NK-92 treated with Interleukin-12 subunit alpha and Interleukin-12 subunit beta, amount 100 ng/mL, for 24 hours (cell line): ENCODE measurements at places on chromosomes 5 and 9.

- no peak for DNase-seq
These were observed 140.3 kb upstream of the FER start for GRCh38 chr5:108607421-108607820.

DNA sequence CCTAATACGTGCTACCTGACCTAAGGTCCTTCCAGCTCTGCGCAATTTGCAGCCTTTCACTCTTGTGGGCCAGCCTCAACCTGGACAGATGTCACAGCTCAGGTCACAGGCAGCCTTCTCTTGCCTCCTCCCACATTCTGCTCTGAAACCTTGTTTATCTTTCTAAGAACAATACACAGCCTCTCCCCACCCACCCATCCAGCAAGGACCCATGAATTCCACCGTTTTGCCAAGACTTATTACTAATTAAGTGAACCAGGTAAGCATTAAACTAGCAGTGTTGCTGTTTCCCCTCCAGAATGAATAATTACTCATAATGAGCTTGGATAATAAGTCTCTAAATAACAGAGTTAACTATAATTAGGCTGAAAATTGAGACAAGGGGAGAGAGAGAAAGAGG lies 11.0 kb downstream of the FABP6 start:
- DNase-seq: no peak

DNA sequence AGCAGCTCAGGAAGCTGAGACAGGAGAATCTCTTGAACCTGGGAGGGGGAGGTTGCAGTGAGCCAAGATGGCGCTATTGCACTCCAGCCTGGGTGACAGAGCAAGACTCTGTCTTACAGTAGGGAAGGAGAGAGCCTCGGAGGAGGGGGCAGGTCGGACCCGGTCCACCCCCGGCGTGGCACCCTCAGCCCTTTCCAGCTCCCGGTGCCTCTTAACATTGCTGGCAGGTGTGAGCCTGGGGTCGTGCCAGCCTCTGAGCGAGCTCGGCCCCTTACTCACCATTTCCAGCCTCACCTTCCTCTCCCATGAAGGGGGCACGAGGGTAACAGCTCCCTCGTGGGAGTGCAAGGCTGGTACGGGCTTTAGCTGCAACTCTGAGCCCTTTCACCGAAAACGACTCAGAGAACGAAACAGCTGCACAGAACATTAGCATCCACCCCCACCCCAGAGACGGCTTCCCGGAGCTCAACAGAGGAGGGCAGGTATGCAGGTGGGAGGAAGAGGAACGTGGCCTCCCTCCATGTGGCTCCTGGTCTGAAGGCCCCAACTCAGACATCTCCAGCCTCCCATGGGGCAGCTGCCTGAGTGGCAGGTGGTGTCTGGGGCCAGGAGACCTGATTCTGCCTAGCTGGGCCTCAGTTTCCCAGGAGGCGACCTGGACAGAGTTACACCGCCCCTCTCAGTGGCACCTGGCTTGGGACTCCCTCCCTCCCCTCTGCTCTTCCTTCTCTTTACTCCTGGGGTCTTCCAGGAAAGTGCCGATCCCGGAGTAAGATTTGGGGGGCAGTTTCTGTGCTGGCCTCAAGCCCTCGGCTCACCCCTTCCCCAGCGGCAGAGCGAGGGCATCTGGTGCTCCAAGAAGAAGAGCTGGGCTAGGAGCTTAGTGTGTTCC lies 28.5 kb upstream of the ABO start:
- no peak for DNase-seq

GRCh38 chr5:152140347-152140746 lies 215.7 kb upstream of the GLRA1 start:
- DNase-seq: no peak

DNA sequence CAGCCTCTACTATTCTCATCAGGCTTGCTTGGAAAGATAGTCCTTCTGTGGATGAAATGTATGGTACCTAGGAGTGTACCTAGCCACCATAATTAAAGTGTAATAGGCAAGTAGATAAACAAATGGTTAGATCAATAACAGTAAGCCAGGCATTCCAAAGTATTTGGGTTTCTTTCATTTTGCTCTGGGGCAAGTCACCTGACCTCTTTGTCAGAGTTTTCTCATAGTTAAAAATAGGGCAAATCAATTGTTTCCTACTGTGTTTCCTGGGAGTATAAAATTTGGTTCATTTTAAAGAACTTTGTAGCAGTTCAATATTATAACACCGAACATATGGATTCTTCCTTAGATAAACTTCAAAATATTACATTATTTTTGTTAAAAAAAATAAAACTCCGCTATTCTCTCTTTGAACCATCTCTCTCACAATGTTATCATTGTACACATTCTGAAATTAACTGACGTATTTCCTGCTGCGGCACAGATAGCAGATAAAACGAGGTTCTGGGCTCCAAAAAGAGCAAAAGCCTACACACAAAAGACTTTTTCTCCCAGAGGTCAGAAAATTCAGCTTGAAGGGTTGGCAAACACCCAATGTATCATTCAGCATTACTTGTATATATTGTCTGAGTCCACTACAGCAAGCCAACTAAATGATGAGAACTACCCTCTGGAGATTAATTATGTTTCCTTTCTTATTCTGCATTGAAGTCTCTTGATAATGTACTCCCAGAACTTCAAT lies 267.9 kb downstream of the COX7C start:
- no peak for DNase-seq

DNA sequence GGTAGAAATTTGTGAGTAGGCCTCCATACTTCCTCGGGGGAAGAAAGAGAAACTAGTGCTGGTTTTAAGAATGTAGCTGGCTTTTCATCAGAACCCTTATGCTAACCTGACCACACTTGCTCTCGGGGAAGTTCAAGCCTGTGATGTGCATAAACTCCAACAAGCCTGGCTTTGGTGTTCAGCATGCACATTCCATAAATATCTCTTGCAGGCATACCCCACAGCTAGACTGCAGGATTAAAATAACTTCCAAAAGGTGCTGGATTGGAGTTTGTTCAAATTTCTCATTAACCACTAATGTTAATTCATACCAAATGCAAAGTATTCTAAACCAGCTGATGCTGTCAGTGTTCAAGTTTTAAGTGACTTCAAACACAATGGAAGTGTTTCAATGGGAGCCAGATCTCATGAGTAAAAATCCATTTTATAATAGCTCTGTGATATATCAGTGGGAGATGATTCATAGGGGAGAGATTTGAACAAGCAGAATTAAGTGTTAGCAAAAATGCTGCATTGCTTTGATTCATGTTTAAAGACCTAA lies 79.4 kb downstream of the NPR3 start:
- no peak for DNase-seq

DNA sequence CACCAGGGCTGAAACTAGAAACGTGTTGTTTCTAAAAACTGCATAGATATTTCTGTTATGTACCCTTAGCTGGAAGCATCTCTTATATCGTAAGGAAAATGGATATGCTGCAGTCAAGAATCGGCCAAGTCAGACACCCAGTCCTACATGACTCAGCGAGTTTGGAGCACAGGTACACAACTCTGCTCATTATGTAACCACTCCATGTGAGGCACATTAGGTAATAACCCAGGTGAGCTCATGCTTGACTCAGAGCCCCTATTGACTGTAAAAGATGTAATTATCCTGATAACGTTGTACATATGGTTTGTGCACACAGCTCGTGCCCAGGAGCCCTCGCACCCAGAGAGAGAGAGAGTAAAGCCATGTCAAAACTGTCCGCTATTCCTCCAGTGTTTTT lies 593.7 kb upstream of the ACO1 start:
- DNase-seq: no peak

DNA sequence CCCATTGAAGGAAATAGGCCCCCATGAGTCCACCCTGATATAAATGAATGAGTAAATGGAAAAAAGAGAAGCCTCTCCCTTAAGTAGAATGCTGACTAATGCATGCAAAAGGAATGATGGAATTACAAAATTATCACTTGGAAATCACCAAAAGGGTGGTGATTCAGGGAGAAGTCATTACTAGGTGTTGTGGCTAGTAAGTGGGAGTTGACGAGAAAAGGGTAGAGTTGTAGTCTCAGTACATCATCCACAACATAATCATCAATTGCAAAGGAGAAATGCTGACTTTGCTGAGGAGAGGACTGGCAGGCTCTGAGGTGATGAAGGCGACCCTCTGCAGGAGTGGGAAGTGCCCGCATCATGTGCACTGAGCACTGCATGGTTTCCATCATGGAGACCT lies 201.5 kb upstream of the S1PR3 start:
- no peak for DNase-seq

GRCh38 chr5:40932766-40933165 lies 23.5 kb downstream of the C7 start:
- no peak for DNase-seq

DNA sequence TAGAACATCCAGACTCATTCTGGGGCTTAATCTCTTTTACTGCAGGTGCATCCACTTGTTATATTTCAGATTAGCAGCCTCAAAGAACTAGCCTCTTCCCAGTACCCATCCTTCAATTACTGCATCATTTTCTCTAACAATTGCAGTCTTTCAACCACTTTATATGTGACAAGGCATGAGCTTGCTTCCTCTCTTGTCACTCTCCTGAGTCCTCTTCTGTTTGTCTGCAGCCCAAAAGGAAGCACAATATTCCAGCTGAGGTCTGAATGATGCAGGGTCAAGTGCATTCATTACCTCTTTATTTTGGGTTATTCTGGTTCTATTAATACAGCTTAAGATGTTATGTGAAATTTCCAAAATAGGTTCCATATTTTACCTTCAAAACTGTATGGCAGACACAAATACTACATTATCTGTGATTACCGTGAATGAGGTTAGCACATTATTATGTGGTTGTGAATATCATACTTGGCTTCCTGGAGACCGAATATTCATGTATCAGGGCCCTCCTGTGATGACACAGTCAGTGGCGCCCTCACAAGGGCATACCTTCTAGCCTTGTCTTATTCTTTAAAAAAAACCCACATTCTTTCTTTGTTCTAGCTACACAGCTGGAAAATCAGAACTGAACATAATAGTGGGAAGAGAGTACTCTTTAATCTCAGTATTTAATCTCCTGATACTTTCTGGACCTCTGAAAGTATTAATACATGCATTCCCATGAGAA lies 323.8 kb downstream of the PDE4D start:
- DNase-seq: no peak

DNA sequence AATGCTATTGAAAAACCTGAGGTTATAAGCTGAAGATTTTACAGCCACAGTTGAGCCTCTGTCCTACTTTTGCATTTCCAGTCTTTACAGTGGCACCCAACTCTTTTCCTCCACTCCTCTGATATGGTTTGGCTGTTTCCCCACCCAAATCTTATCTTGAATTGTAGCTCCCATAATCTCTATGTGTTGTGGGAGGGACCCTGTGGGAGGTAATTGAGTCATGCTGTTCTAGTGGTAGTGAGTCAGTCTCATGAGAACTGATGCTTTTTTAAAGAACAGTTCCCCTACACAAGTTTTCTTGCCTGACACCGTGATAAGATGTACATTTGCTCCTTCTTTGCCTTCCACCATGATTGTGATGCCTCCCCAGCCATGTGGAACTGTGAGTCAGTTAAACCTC lies 646.1 kb upstream of the SEMA6A start:
- no peak for DNase-seq

GRCh38 chr5:160516696-160517530 lies 95.3 kb downstream of the PTTG1 start:
- DNase-seq: no peak
